ENCODE measurements at places on chromosomes 7 and 10. TPM values are rescaled to one million over a fixed set of nuclear protein-coding genes. Genes with fewer than 3 reads are reported as not detected.

- H3K27ac ChIP-seq = no peak overlapping the region
- no peak for DNase-seq
- no peaks in the 10 kb centered on the region for H3K27me3 ChIP-seq
- H3K36me3 ChIP-seq = peaks cover 4% of the 10 kb centered on the region
These were observed 1.3 kb upstream of the ATXN7L1 start for GRCh38 chr7:105877736-105878135.

OR9A2 gene
- not detected for total RNA-seq

DNA sequence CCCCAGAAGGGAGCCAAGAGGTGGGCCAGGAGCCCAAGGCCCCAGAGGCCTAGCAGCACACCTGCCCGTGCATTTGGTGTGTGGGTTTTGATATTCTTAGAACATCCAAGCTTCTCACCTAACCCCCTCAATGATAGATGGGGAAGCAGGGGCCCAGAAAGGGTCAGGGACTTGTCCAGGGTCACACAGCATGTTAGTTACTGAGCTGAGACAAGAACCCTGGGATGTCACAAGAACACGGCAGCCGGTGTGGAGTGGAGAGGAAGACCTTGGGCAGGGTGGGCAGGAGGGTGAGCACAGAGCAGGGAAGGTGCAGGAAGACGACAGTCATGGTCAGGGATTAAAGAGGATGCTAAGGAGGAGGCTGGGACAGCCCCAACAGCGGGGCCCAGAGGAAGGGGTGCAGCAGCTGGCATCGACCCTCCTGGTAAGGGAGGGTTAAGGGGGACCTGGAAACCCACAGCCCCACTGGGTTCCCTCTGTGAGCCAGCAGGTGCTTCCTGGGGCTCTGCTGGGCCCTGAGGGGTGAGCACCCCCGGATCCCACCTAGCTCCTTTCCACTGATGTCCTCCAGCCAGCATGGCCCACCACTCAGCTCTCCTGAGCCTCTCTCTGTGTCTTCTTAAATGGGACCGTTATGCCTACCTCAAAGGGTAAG, 44.4 kb downstream of the UNC5B start:
- H3K36me3 ChIP-seq = no peaks in the 10 kb centered on the region
- H3K27ac ChIP-seq = no peak overlapping the region
- no peak overlapping the region for H3K4me3 ChIP-seq
- peaks cover 53% of the 10 kb centered on the region for H3K4me1 ChIP-seq
- H3K27me3 ChIP-seq = no peaks in the 10 kb centered on the region

DNA sequence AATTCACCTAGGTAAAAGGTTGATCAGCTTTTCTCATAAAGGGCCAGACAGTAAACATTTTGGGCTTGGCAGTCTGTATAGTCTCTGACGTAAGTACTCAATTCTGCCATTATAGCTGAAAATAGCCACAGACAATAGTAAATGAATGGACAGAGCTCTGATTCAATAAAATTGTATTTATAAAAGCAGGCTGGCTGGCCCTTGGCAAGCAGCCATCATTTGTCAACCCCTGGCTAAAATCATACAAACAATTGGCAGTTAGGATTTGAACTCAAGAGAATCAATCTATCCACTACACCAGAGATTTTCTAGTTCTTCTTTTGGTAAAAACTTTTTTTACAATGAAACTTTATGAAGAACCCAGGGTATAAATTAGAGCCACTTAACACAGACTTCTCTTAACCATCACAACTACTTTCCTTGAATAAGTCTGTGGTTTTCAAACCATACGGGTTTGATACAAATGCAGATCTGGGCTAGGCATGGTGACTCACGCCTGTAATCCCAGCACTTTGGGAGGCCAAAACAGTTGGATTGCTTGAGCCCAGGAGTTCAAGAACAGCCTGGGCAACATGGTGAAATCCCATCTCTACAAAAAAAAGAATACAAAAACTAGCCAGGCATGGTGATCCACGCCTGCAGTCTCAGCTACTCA, 124.5 kb downstream of the SLC16A9 start:
- H3K4me1 ChIP-seq = no peaks in the 10 kb centered on the region
- no peaks in the 10 kb centered on the region for H3K27me3 ChIP-seq
- H3K27ac ChIP-seq = no peak overlapping the region

- H3K4me1 ChIP-seq = peaks cover 40% of the 10 kb centered on the region
- no peak overlapping the region for H3K27ac ChIP-seq
- no peaks in the 10 kb centered on the region for H3K27me3 ChIP-seq
- H3K36me3 ChIP-seq = no peaks in the 10 kb centered on the region
These were observed 9.4 kb downstream of the TMEM273 start for GRCh38 chr10:49178489-49179471.

DNA sequence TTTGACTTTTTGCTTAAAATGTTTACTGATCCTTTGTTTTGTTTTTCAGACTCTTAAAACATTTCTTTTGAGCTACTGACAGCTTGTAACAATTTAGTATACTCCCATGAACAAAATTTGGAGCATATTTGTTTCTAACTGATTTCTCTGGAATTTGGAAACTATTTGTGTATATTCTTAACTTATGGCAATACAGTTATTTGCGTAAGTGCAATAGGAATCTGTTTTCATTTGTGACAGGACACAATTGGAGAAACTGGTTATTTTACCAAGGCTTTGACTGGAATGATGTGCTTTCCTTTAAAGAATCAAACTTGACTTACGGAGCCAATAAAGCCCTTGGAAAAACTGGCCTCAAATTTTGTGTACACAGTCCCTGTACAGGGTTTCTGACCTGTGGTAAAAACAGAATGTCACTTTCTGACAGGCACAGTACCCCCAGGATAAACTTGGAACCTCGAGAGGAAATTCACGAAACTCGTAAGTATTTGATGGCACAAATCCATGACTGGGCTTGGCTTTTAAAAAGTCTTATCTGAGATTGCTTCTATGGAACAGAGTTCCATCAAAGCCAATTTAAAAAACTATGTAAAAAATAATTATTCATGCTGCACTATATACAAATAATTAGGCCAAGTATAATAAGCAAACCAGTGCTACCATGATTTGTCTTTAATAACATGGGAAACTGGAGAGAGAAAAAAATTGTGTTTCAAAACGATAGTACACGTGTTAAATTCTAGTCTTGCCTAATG, 70.4 kb downstream of the ST8SIA6 start:
- H3K27ac ChIP-seq = peak overlapping the region; percentile 48
- no peaks in the 10 kb centered on the region for H3K36me3 ChIP-seq

- no peaks in the 10 kb centered on the region for H3K27me3 ChIP-seq
- no peak for DNase-seq
- no peak overlapping the region for H3K27ac ChIP-seq
- H3K4me1 ChIP-seq = no peaks in the 10 kb centered on the region
These were observed 639.7 kb downstream of the AUTS2 start for GRCh38 chr7:70237831-70238575.

SH2B2 gene
- 1.00 TPM for total RNA-seq

SPDYE2 gene
- not detected for total RNA-seq

PRSS37 gene
- not detected for total RNA-seq

CC2D2B gene
- 0.58 TPM for total RNA-seq

DNA sequence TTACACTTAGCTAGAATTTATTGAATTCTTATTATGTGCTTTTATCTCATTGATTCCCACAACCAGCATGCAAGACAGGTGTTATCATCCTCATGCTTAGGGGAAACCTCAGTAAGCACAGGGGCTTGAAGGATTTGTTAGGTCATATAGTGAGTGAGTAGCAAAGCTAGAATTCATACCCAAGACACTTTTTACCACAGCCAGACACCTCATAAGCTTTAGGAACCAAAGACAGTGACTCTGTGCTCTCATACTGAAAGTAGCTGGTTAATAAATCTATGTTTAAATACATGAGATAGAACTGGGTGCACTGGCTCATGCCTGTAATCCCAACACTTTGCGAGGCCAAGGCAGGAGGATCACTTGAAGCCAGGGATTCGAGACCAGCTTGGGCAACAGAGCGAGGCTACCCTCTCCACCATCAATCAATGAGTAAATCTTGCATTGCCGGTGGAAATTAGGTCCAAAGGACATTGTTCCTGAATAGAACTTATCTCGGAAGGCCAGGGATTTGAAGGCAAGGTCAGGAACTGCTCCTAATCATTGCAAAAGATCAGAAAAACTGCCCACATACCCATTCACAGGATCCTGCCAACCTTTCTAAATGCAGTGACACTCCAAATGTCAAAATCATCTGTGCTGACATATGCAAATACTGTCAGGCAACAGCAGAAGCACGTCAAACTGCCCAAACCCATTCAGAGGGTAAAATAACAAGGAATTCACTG, 523.5 kb downstream of the PARD3 start:
- no peak overlapping the region for H3K27ac ChIP-seq
- no peak for DNase-seq
- no peak overlapping the region for H3K4me3 ChIP-seq
- no peaks in the 10 kb centered on the region for H3K4me1 ChIP-seq

DNA sequence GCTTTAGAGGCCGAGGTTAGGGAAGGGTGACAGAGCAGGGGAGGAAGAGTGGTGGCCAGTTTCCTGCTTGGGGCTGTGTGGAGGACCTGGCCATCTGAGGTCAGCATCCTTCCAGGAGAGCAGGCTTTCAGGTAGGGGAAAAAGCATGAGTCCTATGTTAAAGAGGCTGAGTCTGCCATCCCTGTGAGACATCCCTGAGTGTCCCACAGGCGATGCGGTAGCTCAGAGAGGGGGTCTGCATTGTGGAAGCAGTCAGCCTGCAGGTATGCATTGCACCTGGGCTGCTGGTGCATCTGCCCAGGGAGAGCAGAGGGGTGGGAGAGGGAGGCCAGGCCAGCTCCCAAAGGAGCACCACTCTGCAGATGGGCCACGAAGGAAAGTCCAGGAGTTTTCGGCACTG, 282.1 kb upstream of the ZNF32 start:
- peaks cover 11% of the 10 kb centered on the region for H3K4me1 ChIP-seq
- H3K27me3 ChIP-seq = no peaks in the 10 kb centered on the region
- no peak for DNase-seq
- H3K27ac ChIP-seq = no peak overlapping the region

ZC3HAV1L gene
- total RNA-seq = 3.7 TPM

FRAT1 gene
- total RNA-seq = 5.2 TPM

DNA sequence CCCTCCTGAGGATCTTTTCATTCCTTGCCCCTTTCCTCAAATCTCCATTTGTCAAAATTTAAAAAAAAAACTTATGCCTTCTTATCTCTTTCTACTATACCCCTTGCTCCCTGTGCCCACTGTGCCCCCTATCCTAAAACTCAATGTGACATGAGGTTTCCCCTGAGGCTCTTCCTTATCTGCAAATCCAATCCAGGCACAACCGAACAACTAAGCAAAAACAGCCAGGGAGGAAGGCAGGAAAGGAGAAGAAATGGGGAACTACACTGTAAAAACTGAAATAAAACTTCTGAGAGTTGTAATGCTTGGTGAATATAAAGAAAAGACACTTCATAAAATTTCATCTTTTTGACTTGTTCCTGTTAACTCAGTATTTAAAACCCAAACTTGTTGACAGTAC, 54.2 kb downstream of the CRPPA start:
- no peak overlapping the region for H3K27ac ChIP-seq
- no peaks in the 10 kb centered on the region for H3K4me1 ChIP-seq
- no peak overlapping the region for H3K4me3 ChIP-seq
- H3K27me3 ChIP-seq = no peaks in the 10 kb centered on the region
- no peak for DNase-seq
- H3K36me3 ChIP-seq = no peaks in the 10 kb centered on the region

DBNL gene
- total RNA-seq = 42.8 TPM

GRCh38 chr10:30199376-30200016, 140.1 kb upstream of the JCAD start:
- peaks cover 3% of the 10 kb centered on the region for H3K27me3 ChIP-seq
- DNase-seq = no peak
- H3K36me3 ChIP-seq = no peaks in the 10 kb centered on the region
- no peak overlapping the region for H3K4me3 ChIP-seq

SLC13A4 gene
- 0.20 TPM for total RNA-seq

DNA sequence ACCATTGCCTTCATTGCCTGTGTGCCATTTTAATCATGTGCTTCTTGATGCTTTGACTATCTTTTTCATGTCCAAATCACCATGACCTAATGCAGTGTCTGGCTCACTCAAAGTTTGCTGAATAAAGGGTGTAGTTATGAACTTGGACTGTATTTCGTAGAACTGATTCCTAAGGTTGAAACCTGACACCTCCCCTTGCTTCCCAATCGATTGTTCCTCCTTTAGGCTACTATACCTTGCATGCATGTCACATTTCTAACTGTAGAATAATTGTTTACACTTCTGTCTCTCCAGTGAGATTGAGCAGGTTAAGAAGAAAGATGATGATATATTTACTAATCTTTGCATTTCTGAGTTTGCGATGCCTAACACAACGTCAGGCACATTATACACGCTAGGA, 41.0 kb upstream of the CDK1 start:
- peaks cover 16% of the 10 kb centered on the region for H3K4me1 ChIP-seq
- H3K4me3 ChIP-seq = no peak overlapping the region
- no peak overlapping the region for H3K27ac ChIP-seq
